Endodermal cell (in vitro differentiated cells): ENCODE measurements at places on chromosomes 11 and 22. TPM values are rescaled to one million over a fixed set of nuclear protein-coding genes. Genes with fewer than 3 reads are reported as not detected.

Gene KDM4E
- not detected in 2 replicates for total RNA-seq

GRCh38 chr22:35033635-35034296 lies 32.2 kb upstream of the ISX start:
- no peak for DNase-seq

GRCh38 chr22:39924286-39924685 lies 23.4 kb downstream of the GRAP2 start:
- no peak for DNase-seq

Gene LDLRAD3
- 10.9 to 21.5 TPM (median 19.2 TPM) in 3 replicates for total RNA-seq

Gene ROM1
- 0.71 to 1.0 TPM (median 0.88 TPM) in 3 replicates for total RNA-seq

DNA sequence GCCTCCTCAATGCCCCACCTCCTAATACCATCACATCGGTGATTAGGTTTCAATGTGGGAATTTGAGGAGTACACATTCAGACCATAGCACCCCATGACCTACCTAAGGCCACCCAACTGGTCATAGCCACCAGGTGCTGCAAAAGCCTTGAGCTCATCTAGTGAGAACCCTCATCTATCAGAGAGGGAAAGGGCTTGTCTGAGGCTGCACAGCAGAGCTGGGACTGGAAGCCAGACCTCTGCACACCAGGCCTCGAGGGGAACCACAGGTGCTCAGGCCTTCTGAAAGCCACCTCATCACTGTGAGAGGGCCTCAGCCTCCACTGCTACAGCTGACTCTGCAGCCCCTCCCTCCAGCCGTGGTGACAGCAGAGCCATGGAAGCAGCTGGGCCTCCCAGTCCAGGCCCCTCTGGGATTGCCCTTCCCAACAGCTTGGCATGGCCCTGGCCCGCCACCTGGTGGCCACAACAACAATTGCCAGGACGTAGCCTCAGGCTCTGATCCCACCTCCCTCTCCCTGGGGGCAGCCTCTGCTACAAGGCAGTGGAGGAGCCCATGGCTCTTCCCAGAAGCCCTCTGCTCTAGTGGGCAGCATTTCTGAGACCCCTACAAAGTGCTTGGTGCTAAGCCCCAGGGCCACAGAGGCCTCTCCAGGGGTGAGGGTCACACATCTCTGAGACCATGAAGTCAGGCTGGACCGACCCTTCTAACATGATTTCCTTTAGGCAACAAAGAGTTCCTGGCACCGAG lies 41.0 kb upstream of the PRDM11 start:
- DNase-seq = peak; percentile 96

Gene SCUBE2
- 0.47 and 2.0 TPM in 2 replicates for total RNA-seq

GRCh38 chr11:81070948-81071347 lies 1630.1 kb upstream of the TENM4 start:
- no peak for DNase-seq

Gene KCTD14
- 5.2 to 8.6 TPM (median 8.3 TPM) in 3 replicates for total RNA-seq

Gene CD3E
- total RNA-seq = 0.20 and 0.29 TPM in 2 replicates

Gene CD3D
- 0.92 TPM in 1 of 2 replicates, not detected in the other for total RNA-seq

Gene ZNF214
- total RNA-seq = 5.3 to 12.1 TPM (median 10.8 TPM) in 3 replicates

Gene SH3BP1
- 31.4 and 37.7 TPM in 2 replicates for total RNA-seq

DNA sequence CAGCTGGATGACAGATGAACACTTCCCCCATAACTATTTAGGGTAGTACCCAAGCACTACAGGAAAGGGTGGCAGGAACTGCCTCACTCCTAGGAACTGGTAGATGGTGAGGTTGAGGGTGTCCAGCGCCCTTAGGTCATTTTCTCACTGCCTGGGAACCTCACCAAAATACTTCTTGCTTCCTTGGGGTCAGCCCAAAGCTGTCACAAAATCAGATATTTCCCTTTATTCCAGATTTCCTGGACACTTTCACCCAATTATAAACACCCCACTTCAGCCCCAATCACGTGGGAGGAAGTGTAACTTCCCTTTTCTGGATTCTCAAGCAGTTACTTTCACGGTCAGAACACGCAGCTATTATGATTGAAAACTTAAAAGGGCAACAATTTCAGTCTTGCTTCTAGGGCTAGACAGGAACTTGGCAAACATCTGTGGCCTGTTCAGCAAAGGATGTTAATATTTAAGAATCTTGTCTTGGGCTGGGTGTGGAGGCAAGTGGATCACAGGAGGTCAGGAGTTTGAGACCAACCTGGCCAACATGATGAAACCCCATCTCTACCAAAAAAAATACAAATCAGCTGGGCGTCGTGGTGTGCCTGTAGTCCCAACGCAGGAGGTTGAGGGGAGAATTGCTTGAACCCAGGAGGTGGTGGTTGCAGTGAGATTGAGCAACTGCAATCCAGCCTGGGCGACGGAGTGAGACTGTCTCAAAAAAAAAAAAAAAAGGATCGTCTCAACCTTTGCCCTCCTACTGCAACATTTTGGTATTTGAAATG lies 4.0 kb downstream of the FTH1 start:
- DNase-seq = peak; percentile 59

GRCh38 chr22:45426387-45426786 lies 12.9 kb downstream of the RIBC2 start:
- DNase-seq = no peak
